ENCODE measurements at places on chromosomes 2 and 18. TPM values are rescaled to one million over a fixed set of nuclear protein-coding genes. Genes with fewer than 3 reads are reported as not detected.

DNA sequence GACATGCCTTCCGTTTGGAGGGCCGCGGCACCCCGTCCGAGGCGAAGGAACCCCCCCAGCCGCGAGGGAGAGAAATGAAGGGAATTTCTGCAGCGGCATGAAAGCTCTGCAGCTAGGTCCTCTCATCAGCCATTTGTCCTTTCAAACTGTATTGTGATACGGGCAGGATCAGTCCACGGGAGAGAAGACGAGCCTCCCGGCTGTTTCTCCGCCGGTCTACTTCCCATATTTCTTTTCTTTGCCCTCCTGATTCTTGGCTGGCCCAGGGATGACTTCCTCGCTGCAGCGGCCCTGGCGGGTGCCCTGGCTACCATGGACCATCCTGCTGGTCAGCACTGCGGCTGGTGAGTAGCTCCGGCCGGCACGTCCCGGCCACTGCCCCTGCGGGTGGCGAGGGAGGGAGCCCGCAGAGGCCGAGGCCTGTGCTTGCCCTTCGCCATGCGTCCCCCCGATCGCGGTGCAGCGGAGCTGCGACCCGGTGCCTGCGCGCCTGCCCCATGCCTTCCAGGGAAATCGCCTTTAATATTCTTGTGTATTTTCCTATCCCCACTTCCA lies 1.2 kb downstream of the BMPR2 start:
- no peaks in the 10 kb centered on the region for H3K36me3 ChIP-seq
- H3K4me1 ChIP-seq, result peaks cover 45% of the 10 kb centered on the region
- no peaks in the 10 kb centered on the region for H3K27me3 ChIP-seq
- DNase-seq, result peak; percentile 86
- peak overlapping the region; percentile 93 for H3K27ac ChIP-seq
- H3K4me3 ChIP-seq, result peak overlapping the region; percentile 86

DNA sequence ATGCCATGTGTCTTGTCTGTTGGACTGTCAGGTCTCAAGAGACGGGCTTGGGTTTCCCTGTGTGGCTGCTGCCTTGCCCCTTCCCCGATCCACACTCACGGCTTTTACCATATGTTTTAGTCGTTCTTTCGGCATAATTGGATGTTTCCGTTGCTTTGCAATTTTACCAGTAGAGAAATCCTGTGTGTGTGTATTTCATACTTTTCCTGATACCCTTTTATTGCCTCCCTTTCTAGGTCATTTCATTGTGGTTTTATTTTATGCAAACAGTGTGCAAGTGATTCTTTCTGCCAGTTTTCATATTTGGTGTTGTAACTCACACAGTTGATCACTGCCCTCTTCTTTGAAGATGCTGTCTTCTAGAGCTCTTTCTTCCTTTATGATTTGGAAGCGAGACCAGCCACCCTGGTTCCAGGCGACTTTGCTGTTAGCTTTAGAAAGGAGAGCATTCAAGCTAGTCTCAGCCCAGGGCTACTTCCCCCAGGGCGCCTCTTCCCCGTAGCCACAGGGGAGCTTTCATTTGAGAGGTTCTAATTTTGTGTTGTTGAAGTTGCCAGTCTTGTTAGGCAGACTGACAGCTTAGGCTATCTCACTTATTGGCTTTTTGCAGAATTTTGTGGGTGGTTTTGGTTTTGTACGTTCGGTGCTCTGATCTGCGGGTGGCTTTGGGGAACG lies 17.0 kb downstream of the SH3BP4 start:
- no peaks in the 10 kb centered on the region for H3K36me3 ChIP-seq
- H3K27ac ChIP-seq, result no peak overlapping the region
- no peak overlapping the region for H3K4me3 ChIP-seq
- peak; percentile 44 for DNase-seq

DNA sequence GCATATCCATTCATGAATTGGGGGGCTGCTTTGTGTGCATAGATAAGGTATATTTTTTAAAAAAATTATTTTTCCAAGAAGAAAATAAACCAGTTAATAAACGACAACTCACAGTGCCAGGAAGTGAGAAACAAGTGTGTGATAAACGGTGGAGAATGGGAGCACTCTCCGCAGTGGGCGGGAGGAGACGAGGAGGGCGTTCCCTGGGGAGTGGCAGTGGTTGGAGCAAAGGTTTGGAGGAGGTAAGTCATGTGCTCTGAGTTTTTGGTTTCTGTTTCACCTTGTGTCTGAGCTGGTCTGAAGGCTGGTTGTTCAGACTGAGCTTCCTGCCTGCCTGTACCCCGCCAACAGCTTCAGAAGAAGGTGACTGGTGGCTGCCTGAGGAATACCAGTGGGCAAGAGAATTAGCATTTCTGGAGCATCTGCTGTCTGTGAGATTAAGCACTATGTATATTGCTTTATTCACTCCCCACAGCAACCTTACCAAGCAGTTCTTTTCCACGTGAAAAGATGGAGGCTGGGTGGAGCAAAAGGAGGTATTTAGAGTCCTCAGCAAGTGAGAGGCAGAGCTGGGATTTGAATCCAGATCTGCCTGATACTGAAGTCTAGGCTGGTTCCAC lies 27.0 kb upstream of the CASP8 start:
- peaks cover 81% of the 10 kb centered on the region for H3K4me1 ChIP-seq
- peak overlapping the region; percentile 53 for H3K4me3 ChIP-seq
- peak; percentile 93 for DNase-seq
- no peaks in the 10 kb centered on the region for H3K27me3 ChIP-seq

- peaks cover 10% of the 10 kb centered on the region for H3K4me1 ChIP-seq
- H3K4me3 ChIP-seq, result no peak overlapping the region
- H3K27me3 ChIP-seq, result peaks cover 3% of the 10 kb centered on the region
- no peak for DNase-seq
- H3K27ac ChIP-seq, result no peak overlapping the region
Measured at GRCh38 chr2:236503100-236503499, 66.5 kb upstream of the ACKR3 start.

FZD7 gene
- 1.9 TPM for total RNA-seq

CXCR2 gene
- total RNA-seq, result 24.4 TPM

FN1 gene
- total RNA-seq, result 32.1 TPM

Data from spleen (tissue), 13 donors.